ENCODE measurements at places on chromosomes 16 and 17.

- DNase-seq, result no peak
Measured at GRCh38 chr17:76925441-76925891, 57.3 kb downstream of the MGAT5B start.

DNA sequence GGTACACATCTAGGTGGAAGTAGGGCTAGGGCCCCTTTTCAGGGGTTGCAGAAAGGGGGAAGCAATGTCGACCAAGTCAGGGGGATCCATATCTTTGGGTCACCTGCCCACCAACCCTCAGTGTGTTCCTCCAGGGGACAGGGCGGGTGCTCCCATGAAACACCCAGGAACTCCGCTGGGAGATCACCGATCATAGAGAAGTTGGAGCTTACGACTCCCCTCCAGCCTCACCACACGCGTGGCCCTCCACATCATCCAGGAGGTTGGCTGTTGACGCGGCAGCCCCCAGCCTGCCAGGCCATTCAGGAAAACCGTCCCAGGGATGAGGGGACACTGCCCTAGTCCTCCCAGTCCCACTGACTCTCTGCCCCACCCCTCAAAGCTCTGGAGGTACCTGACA lies 17.3 kb upstream of the MRPS23 start:
- DNase-seq, result no peak

DNA sequence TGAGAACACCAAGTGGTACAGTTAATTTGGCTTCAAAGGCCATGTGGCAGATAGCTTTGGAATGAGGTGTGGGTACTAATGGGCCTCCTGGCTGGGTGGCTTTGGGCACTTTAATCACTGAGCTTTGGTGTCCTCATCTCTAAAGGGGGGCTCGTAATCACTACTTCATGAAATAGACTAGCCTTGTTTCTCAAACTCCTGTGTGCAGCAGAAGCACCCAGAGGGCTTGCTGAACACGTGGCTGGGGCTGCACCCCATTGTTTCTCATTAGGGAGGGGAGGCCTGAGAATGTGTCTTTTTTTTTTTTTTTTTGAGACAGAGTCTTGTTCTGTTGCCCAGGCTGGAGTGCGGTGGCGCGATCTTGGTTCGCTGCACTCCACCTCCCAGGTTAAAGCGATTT lies 5.8 kb downstream of the EPN2 start:
- DNase-seq, result no peak

DNA sequence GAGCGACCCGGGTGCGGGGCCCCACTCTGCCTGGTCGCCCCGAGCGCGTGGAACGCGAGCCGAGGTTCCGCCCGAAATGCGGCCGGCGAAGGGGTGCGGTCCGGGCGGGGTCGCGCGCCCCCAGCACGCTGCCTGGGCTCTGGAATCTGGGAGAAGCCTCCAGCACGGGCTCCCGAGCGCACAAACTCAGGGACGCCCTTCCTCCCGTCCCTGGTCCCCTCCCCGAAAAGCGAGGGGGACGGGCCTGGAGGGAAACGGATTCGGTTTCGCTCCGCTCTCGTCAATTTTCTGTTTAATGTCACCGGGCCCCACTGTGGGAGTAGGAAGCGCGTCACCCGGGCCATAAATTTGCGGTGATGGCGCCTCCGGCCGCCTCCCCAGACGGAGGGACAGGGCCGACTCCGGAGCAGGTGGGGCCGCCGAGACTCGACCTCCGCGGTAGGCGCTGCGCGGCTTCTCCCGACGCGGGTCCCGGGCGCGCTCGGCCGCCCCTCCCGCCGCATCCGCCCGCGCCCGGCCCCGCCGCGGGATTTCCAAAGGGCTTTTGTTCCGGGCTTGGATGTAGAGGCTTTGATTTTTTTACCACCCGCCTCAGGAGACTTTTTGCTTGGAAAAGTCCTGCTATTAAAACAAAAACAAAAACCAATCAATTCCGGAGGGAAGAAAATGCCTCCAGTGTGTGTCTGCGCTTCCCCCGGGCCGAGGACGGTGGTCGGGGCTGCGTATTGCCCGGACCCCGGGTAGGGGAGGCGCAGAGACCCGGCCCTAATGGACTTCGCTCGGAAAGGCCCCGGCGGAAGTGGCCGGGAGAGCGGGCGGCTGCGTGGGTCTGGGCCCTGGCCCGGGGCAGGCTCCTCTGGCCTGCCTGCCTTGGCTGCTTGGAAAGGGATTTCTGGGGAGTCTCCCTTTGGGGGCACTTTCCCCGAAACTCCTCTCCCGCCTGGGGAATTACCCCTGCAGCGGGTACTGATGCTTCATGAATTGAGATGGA lies 7.9 kb upstream of the BAHCC1 start:
- peak; percentile 44 for DNase-seq

DNA sequence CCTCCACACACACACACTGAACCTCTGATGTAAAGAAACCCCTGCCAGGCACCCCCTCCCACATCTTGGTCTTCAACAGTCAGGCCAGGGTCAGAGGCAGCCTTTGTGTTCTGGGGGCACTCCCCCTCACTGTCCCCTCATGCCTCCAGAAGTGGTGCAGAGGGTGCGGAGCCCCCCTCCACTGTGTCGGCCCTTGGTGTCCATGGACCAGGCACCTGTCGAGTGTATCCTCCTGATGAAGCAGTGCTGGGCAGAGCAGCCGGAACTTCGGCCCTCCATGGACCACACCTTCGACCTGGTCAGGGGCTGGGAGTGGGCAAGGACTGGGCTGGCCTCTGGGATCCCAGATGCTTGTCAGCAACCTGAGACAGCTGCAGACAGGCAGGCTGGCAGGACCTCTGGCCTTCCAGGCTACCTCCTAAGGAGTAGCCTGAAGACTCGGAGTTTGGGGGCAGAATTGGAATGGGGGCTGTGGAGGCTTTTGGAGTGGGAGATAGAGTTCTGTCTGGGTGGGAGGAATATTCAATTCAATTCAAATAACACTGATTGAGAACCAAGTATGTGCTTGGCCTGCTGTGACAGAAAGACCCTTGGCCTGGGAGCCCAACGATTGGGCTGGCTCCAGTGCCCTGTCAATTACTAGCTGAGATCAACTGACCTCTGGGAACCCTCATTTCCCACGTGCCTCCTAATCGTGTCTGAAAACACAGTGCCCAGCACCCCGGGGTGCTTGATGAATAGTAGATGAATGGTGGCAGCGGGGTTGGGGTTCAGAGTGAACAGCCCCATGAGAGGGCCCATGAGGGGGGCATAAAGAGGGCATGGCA lies 11.5 kb downstream of the GUCY2D start:
- DNase-seq, result no peak

DNA sequence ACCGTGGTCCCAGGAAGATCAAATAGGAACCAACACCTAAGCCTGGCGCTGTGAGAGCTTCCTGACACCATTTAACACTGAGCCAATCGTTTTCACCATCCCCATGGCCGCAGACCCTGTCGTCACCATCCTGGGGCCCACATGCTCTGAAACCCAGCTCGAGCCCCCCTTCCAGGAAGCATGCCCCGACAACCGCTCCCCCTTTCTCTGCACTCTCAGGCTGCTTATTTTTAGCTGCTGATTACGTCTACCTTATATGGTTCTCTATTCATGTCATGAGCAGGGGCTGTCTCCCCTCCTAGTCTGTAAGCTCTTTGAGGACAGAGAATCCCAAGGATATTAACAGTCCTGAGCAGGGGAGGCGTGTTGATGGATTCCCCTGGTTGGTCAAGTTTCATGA lies 10.5 kb downstream of the SRL start:
- no peak for DNase-seq

DNA sequence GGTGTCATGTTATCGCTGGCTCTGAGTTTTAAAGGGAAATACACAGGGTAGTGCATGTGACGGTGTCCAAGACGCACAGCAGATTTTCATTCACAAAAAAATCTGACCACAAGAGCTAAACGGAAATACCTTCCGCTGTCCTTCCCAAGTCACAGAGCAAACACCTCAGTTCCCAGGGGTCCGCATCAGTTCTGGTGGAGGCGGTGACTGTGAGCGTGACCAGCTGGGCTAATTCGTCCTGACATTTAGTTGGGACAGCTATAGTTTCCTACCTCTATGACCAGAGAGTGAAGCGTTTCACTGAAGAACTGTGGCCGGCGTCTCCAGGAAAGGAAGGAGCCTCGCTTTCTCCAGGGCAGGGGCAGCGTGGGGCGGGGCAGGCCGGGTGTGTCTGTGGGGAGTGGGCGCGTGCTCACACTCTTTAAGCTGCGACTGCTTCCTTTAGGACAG lies 10.5 kb upstream of the FASN start:
- DNase-seq, result peak; percentile 25

- peak; percentile 77 for DNase-seq
Measured at GRCh38 chr17:80931421-80932265, 60.0 kb upstream of the CHMP6 start.

GRCh38 chr16:6335072-6335471 lies 997.6 kb upstream of the RBFOX1 start:
- no peak for DNase-seq
